Smooth muscle cell of the brain vasculature (primary cell): ENCODE measurements at places on chromosomes 13 and 19.

DNA sequence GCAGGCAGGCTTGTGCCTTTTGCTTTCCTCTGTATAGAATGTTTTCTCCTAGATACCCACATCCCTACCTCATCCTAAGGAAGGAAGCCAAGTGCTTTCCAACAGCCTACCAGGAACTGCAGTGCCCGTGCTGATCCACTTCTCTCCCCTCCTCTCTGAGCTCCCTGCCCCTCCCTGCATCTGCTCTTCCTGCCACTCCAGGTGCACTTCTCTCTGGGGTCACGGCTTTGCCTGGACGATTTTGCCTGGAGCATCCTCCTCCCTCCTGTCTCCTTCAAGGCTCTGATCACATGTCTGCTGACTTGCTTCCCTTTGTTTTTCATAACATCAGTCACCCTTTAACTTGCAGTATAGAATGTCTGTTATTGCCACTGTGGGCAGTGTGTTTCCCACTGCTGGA is 34.7 kb upstream of the IRS2 start:
- DNase-seq: no peak

GRCh38 chr13:83508771-83509301 is 373.4 kb downstream of the SLITRK1 start:
- DNase-seq: no peak

- no peak for DNase-seq
Measured at GRCh38 chr13:27131906-27132305, 39.7 kb downstream of the USP12 start.

GRCh38 chr13:44748439-44748838 is 172.3 kb upstream of the TSC22D1 start:
- DNase-seq: no peak

DNA sequence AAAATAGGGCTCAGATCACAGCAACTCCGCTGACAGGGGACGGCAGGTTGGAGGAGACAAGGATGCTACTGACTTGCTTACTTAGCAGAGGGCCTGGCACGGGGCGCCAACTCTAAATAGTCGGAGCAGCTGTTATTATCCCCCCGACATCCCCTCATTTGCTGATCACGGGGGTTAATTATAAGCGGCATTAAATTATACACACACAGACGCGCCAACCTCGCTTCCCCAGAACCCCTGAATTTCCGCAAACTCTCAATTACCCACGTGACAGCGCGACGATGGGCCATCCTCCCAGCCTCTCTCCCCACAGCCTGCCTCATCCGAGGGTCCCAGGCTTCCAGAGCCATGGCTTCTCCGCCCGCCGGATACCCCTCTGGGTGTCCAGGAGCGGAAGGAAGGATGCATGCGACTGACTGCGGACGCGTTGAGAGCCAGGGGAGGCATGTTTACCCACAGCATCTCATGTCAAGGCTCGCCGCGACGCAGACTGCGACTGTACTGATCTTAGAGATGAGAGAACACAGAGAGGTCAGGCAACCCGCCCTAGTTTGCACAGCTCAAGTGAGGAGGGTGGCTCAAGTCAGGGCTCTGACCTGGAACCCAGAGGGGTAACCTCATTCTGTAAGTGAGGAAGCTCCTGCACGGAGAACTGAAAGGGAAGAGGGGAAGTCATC is 5.7 kb downstream of the PTPRS start:
- no peak for DNase-seq

DNA sequence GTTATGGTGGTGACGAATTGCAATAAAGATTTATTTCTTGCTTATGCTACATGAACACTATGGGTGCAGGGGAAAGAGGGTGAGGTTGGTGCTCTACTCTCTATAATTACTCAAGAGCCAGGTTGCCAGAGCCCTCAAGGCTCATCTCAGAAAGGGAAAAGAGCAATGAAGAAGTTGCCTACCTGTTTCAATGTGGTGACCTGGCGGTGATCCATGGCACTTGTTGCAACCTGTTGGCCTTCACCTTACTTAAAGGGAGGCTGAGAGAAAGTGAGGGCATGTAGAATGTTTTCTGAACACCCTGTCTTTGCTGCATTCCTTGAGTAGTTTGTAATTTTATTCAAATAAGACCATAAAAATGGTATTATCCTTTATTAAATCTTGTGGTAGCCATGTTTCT is 394.4 kb downstream of the GPC6 start:
- DNase-seq: no peak

DNA sequence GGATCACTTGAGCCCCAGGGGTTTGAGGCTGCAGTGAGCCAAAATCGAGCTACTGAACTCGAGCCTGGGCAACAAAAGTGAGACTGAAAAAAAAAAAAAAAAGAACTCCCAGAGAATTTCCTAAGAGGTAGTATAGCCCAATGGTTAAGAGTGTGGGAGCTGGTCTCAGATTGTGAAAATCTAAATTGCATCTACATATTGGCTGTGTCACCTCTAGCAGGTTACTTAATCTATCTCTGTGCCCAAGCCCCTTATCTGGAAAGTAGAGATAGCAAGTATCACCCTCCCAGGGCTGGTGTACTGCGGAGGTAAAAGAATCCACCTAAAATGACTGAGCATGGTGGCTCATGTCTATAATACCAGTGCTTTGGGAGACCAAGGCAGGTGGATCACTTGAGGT is 3.7 kb upstream of the PLAUR start:
- DNase-seq: no peak

DNA sequence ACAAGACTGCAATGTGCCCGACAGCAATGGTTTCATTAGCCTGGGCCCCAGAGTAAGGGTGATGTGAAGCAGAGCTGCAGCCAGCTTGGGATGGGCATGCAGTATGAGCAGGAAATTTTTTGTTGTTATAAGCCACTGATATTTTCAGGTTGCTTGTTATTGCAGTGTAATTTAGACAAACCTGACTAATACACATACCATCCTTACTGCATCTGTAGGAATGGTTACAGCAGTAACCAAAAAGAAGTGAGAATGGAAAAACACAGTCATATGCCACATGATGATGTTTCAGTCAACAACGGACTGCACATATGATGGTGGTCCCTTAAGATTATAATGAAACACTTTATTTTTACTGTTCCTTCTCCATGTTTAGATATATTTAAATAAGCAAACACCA is 8.6 kb upstream of the POMP start:
- no peak for DNase-seq

DNA sequence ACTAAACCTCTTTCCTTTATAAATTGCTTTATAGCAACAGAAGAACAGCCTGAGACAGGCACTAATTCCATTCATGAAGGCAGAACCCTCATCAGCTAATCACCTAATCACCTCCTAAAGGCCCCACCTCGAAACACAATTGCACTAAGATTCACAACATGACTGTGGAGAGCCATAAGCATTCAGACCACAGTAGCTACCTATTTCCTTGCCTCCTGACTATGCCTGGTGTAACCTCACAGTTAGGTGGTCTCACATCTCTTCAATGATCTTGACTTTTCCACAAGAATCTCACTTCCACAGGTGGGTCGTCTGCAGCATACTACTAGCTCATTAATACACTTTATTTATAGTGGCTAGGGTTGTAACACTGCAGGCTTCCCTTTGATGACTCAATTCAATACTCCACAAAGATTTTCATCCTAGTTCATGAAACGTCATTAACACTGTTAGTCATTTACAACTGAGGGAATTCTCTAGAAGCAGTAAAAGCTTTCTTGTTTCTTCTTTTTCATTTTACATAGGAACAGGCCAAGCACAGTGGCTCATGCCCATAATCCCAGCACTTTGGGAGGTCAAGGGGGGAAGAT is 27.1 kb downstream of the STK24 start:
- no peak for DNase-seq

DNA sequence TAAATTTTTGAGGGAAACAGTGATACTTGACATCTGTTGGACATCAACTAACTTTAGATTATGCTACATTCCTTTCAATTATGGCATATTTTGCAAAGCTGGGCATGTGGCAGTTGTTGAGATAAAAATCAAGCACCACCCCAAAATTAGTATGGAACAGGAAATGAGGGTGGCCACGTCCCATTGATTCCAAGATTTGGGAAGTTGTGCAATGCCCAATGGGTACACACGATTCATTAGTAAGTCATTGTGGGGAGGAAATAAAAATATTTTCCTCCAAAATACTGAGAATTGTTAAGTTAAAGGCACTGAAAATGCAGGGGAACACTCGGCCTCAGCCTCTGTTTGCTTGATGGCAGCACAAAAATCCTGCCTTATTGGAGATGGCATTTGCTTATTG is 7.6 kb downstream of the ERICH6B start:
- no peak for DNase-seq

DNA sequence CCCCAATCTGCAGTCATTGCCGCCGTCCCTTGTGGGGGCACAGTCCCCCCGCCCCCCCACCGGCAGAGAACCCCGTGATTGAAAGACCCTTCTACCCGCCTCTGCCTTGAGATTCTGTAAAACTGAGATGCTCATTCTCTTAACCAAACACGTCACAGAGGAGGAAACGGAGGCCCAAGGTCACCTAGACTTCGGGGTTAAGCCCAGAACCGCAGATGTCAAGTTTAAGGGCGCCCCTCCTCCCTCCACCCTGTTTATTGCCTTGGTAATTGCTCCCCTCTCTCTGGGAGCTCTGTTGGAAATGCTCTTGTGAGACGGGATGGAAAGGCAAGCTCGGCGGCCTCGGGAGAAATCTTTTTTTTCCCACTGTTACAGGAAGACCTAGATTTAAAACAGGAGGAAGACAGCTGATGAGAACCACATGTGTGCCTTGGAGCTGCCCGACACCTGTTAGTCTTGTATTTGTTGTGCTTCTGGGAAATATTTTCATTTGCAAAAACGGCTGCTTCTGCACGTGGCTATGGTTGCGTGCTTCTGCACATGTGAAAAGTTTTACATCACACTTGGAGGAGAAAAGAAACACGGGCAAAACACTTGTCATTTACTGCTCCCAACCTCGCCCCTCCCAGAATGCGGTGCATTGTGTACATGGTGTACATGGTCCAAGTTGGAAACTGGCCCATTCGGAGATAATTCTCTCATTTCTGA is 1.1 kb upstream of the MED26 start:
- no peak for DNase-seq

DNA sequence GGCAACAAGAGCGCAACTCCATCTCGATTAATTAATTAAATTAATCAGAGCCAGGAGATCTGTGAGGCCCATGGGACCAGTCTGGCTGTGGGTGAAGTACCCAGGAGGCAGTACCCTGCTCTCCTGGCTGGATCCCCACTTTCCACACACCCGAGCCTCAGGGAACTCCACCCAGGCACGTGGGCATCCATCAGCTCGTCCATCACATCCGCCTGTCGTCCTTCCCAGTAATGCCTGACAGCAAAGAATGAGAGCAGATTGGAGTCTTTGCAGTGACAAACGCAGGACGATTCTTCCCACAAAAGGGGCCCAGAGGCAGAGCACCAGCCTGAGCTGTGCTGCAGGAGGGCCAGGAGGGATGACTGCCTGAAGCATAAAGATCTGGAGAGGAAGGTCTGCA is 35.8 kb downstream of the VSTM2B start:
- no peak for DNase-seq

DNA sequence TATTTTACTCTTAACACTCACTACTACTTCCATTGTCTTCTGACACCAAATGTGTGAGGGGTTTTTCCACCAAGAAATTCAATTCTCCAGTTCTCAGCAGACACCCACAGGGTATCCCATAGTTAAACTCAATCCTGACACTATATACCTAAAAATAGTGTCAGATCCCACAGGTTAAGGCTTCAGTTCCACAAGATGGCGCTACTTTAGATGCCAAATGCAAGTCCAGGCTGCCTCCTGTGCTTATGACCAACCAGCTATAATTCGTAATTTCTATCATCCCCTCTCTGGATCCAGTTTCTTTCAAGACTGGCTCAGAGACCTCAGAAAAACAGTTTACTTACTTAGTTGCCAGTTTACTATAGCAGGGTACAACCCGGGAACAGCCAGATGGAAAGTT is 1146.2 kb upstream of the SPRY2 start:
- DNase-seq: no peak

- DNase-seq: no peak
Measured at GRCh38 chr13:110702591-110703526, 3.1 kb downstream of the CARS2 start.

- no peak for DNase-seq
Measured at GRCh38 chr19:19212916-19213315, 1.2 kb downstream of the NCAN start.

GRCh38 chr13:34086281-34086680 is 268.3 kb downstream of the RFC3 start:
- DNase-seq: no peak

GRCh38 chr13:49062297-49062896 is 86.7 kb downstream of the FNDC3A start:
- no peak for DNase-seq

DNA sequence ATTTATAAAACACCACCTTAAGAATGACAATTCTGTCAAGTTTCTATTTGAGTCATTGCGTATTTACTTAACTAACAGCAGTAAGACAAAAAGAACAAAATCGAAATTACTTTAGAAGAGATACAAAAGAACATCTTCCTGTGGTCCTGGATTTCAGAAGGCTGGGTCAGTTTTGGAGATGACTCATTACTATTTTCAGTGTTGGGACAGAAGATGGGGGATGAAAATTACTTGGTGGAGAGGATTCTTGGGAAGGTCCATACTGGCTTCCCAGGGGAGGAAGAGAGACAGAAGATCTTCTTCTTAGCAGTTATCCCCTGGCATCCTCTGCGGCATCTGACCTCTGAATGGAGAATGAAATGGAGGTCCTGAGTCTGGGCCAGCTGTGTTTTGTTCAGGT is 33.5 kb upstream of the CSNK1A1L start:
- no peak for DNase-seq

DNA sequence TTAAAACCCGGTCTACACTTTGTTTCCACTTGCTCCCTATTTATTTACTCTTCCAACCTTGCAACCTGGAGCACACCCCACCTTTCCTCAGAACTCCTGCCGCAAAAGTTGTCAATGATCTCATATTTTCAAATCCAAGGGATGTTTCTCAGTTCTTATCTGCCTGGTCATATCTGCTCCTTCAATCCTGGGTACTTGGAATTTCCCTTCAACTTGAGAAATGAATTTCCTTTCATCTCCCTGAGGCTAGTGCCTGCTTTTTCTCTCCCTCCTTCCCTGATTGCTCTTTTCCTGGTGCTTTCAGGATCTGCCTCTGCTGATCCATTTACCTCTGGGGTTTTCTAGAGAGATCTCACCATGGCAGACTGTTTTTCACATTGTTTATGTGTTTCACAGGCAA is 154.8 kb upstream of the IRS2 start:
- no peak for DNase-seq

- DNase-seq: no peak
Measured at GRCh38 chr13:20489185-20489820, 36.4 kb downstream of the CRYL1 start.

GRCh38 chr19:3862826-3863500 is 5.9 kb downstream of the ZFR2 start:
- DNase-seq: no peak

DNA sequence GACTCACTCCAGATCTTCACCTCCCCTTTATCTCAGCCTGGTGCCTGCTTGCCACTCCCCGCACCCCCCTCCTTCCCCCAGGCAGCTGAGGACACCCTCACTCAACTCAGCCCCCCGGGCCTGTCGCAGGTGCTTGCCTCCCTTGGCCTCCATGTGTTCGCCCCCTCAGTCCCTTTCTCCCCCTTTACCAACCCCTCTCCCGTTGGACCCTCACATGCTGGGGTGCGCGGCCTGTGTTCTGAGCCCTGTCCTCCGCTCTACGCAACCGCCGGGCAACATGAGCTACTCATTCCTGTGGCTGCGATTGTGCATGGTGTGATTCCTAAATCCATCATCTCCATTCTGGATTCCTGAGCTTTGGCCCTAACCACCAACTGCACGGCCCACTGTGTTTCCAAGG is 5.1 kb downstream of the CHERP start:
- DNase-seq: no peak
